Hypothalamus (tissue), 51 donors: ENCODE measurements at places on chromosomes 6 and 20.

DNA sequence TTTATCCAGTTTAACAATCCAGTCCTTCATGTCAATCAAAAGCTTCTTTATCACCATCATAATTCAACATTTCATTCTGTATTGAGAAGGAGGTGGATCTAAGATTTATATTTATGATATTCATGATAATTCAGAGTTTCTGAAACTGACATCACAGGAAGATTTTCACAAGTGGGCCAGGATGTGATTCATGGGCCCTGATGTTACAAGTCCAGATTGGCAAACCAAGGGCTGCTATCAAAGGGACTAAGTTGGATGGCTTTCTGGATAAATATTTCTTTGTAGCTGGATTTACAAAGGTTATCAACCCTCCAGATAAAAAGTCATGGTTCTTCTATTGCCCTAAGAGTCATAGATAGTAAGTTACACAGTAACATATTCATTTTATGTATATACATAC lies 866.5 kb downstream of the KIF16B start:
- DNase-seq = no peak

DNA sequence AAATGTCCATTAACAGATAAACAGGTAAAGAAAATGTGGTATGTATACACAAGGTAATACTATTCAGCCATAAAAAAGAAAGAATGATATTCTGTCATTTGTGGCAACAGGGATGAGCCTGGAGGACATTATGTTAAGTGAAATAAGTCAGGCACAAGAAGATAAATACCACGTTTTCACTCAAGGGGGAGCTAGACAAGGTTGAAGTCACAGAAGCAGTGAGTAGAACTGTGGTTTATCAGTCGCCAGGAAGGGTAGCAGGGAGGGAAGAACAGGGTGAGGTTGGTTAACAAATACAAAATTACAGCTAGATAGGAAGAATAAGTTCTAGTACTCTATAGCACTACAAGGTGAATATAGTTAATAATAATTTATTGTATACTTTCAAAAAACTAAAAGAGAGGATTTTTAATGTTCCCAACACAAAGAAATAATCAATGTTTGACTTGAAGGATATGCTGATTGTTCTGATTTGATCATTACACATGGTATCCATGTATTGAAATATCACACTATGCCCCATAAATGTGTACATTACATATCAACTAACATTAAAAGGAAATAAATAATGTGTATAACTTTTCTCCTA lies 21.1 kb downstream of the RTN4IP1 start:
- DNase-seq = no peak

- no peak for DNase-seq
Observed at GRCh38 chr6:53520320-53520928, 24.5 kb downstream of the GCLC start.

- DNase-seq = no peak
Observed at GRCh38 chr20:50475681-50476292, 34.4 kb upstream of the PTPN1 start.

- no peak for DNase-seq
Observed at GRCh38 chr6:40999569-40999968, 39.5 kb downstream of the UNC5CL start.

GRCh38 chr20:49323622-49324238 lies 45.9 kb upstream of the ZNFX1 start:
- no peak for DNase-seq

GRCh38 chr6:95866732-95867131 lies 149.0 kb upstream of the FUT9 start:
- DNase-seq = no peak

DNA sequence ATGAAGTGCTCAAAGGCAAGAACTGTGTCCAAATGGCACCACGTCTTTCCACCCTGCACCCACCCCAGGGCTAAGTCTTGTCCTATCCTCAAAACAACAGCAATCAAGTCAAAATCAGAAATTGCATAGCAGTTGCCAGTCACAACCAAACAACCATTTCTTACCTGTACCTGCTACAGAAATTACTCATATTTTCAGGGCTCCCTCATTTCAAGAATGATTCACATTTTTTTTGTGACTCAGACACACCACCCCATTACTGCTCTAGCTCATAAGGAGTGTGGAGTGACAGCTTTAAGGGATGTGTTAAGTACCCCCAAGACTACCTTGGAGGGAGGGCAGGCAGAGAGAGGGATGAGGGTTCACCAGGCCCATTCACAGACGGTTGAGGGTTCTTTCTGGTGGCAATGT lies 111.7 kb downstream of the TRERF1 start:
- DNase-seq = no peak

GRCh38 chr6:43078691-43079090 lies 2.6 kb downstream of the PTK7 start:
- DNase-seq = no peak

DNA sequence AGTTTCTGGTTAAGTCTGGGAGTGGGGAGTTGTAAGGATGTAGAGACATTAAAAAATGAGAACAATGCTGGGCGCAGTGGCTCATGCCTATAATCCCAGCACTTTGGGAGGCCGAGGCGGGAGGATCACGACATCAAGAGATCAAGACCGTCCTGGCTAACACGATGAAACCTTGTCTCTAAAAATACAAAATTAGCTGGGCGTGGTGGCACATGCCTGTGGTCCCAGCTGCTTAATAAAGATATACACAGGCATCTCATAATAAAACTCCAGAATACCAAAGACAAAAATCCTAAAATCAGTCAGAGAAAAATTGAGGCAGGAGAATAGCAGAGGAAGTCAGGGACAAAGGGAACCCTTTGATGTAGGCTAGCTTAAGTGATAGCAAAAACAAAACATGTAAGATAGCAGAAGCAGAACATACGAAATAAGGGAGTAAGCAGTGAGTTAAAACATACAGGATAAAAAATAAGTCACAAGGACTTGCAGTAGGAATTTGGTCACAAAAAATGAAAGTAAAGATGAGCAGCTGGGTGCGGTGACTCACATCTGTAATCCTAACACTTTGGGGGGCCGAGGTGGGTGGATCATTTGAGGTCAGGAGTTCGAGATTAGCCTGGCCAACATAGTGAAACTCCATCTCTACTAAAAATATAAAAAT lies 23.6 kb downstream of the DDX43 start:
- DNase-seq = no peak
